Cardiac septum (tissue), 1 donor: ENCODE measurements at places on chromosomes 16 and 17. TPM values are rescaled to one million over a fixed set of nuclear protein-coding genes. Genes with fewer than 3 reads are reported as not detected.

DNA sequence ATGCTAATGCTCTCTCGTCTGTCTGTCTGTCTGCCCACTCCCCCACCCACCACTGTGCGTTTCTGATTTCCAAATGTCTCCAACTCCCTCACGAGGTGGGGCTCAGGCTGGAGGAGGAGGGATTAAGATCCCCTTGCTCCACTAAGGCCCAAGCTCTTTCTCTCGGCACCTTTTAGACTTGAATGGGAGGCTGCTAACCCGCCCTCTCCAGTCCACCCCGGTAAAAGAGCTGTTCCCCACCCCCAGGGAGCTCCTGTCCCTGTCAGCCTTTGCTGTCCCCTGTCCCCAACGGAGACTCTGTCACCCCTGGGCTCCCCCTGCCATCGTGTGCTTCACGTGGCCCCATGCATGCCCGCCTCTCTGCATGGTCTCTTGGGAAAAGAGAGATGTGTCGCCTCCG, 68.5 kb upstream of the PLCG2 start:
- no peak for DNase-seq

DNA sequence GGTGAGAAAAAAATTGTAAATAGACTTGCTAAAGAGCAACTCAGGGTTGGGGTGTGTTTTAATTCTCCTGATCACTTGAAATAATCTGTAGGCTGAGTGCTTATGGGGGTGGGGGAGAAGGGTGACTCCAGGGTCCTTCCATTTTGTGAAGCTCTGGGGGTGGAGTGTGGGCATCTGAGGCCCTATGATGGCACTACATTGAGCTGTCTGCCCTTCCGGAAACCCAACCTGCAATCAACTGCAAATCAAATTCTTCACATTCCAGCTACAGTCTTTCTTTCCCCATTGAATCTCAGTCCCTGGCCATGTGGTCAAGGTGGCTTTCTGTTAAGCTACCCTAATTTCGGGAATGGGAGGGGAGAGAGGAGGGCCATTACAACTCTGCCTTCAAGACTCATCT, 6.0 kb upstream of the CDC6 start:
- DNase-seq = no peak

C1QL1 gene
- total RNA-seq = 0.97 TPM

DNA sequence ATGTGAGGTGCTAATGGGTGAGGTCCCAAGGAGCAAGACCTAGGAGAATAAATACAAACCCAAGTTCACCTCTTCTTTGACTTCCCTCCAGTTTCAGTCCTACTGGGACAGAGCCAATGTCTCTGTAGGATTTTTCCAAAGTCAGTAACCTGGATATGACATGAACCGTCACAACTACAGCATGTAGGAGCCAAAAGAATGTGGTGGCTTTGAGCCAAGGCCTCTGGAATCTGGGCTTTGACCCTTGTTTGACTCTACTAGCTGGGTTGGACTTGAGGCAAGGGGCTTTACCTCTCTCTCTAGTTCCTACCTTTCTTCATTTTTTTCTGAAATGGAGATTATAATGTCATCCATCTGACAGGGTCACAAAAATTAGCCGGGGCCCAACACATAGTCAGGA, 91.4 kb downstream of the CACNG3 start:
- DNase-seq = no peak

- no peak for DNase-seq
Measured at GRCh38 chr17:70394473-70395232, 225.3 kb downstream of the KCNJ2 start.

DNA sequence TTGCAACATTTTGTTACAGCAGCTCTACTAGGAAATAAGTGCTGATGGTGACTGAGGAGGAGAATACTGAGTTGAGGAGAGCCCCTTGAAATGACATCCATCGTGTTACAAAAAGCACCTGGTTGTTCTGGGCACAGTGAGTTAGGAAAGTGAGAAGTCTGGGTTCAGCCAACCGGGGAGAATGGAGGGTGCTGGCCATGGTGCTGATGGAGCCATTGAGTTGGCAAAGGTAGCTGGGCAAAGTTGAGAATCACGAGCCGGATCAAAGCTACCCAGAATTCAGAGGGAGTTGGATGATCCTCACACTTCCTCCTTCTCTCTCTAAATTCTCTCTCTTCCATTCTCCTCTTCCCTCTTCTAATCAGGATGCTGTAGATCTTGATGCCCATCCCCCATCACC, 35.0 kb upstream of the ASIC2 start:
- DNase-seq = no peak

GRCh38 chr16:11670171-11671131, 2.2 kb downstream of the SNN start:
- DNase-seq = no peak

ODAD4 gene
- total RNA-seq = 0.54 TPM

DNA sequence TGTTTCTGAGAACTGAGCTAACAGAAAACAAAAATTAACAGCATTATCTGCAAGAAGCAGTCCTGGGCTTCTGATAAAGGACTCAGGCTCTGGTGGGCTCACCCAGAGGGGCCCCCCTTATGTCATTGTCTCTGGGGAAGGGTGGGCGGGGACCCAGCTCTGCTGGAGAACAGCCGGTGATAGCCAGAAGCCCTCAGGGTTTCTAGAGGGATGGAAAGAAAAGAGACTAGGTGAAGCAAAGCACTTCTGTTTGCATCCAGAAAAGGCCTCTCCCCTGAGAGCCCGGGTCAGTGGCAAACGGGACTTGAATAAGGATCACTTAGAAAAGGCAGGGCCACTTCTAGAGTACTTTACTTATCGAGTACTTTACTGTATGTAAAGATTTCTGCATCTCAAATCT, 7.0 kb upstream of the CDC42EP4 start:
- DNase-seq = no peak

DHRS7C gene
- total RNA-seq = 0.89 TPM

GRCh38 chr17:64382061-64382583, 8.5 kb downstream of the PECAM1 start:
- no peak for DNase-seq

DNA sequence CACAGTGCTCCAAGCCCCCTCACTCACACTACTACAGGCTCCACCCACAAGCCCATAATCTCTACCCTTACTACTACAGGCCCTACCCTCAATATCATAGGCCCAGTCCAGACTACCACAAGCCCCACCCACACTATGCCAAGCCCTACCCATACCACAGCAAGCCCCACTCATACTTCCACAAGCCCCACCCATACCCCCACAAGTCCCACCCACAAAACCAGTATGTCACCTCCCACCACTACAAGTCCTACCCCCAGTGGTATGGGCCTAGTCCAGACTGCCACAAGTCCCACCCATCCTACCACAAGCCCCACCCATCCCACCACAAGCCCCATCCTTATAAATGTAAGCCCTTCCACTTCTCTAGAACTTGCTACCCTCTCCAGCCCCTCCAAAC, 13.8 kb downstream of the RIPOR1 start:
- no peak for DNase-seq

- no peak for DNase-seq
Measured at GRCh38 chr16:85891033-85891775, 7.8 kb upstream of the IRF8 start.

GRCh38 chr17:11499881-11500280, 98.4 kb upstream of the DNAH9 start:
- no peak for DNase-seq

DNA sequence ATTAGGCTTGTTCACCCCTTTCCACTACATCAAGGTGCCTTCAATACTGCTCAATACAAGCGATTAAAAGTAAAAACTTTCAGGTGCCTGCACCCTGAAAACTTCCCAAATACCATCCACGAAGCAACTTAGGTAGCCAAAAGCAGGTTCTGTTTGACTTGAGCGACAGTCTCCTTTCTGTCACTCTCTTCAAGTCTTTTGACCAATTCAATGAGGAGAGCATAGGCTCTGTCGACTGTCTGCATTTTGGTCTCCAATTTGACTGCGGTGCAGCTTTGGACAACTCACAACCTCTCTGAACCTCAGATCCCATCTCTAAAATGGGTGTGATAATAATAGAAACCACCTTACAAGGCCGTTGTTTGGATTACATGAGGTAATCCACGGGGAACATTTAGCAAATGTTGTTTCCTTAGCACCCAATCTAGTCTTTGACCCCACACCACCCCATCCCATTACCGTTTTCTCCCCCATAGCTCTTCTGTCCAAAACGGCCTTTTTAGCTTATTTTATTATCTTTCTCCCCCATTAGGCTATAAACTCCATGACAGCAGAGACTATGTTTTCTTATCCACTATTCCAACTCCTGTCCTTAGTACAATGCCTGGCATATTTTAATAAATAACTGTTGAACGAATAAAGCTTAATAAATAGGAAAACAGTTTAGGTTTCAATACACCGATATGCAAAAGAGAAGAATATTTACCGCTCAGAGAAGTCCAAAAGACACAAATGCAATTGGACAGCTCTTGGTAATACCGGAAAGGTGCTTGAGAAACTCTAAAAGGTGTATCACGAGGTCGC, 999 bp downstream of the MARF1 start:
- DNase-seq = no peak

DNA sequence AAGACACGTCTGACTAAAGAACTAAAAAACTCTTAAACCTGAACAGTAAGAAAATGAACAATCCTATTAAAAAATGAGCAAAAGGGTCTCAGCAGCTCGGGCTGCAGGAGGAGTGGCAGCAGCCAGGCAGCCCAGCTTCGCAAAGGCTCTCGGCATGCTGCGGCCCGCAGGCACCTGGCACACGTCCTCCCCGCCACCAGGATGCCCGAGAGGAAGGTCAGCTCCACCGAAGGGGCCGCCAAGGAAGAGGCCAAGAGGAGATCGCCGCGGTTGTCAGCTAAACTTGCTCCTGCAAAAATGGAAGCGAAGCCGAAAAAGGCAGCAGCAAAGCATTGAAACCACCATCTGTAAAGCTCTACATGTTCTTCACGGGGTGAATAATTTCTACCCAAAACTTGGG, 173.5 kb downstream of the BCAS3 start:
- DNase-seq = no peak

DNA sequence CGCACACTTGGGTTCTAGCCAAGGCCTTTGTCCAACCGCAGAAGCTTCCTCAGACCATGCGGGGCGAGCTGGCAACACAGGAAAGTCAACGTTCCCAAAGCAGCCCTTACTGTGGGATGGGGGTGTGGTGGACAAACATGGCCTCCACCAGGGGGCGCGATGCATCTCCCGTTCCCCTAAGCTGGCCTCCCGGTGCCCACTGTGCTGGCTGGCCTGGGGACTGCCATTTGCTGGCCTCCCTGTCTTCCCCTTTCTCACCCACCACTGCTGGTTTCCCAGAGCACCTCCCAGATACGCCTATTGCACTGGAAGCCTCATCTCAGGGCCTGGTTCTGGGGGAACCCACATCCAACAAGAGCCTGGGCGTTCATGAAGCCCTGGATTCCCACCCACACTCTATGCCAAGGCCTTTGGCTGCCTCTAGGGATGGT, 145.3 kb downstream of the IRF8 start:
- peak; percentile 66 for DNase-seq

GRCh38 chr17:35341411-35341992, 31.9 kb downstream of the SLFN11 start:
- DNase-seq = no peak
